ENCODE measurements at places on chromosomes 3 and 15.

GRCh38 chr15:32873284-32874114, 155.7 kb downstream of the GREM1 start:
- no peak for DNase-seq

DNA sequence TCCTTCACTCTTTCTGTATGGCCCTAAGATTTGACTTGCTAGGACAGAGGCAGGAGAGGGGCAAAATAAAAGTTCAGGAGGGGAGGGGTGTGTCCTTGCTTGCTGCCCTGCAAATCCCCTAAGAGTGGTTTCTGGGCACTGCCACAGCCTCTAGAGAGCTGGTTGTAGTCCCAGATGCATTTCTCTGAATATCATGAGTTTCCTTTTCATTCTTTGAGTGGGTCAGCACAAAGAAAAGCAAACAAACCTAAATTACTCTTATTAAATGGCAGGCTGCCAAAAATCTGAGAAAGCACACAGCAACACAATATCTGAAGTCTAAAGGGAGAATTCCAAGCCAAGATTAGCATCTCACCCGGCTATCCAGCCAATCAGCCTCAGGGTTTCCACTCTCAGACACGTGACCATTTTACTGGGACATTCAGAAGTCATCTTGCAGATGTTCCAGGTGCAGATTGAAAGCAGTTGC, 919.3 kb downstream of the TUSC7 start:
- DNase-seq: no peak

- DNase-seq: no peak
These were observed 21.7 kb upstream of the KPNA4 start for GRCh38 chr3:160587105-160587504.

DNA sequence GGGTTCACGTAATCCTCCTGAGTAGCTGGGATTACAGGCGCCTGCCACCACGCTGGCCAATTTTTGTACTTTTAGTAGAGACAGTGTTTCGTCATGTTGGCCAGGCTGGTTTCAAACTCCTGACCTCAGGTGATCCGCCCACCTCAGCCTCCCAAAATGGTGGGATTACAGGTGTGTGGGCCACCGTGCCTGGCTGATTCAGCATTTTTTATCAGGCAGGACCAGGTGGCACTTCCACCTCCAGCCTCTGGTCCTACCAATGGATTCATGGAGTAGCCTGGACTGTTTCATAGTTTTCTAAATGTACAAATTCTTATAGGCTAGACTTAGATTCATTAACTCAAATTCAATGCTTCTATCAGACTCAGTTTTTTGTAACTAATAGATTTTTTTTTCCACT, 9.4 kb downstream of the VHL start:
- no peak for DNase-seq

GRCh38 chr3:138227650-138228049, 40.5 kb downstream of the ARMC8 start:
- no peak for DNase-seq

GRCh38 chr3:38331257-38332022, 15.1 kb upstream of the XYLB start:
- no peak for DNase-seq

- DNase-seq: no peak
These were observed 703.2 kb downstream of the NLGN1 start for GRCh38 chr3:174100744-174101143.

GRCh38 chr3:123678108-123678511, 93.3 kb upstream of the HACD2 start:
- DNase-seq: no peak

DNA sequence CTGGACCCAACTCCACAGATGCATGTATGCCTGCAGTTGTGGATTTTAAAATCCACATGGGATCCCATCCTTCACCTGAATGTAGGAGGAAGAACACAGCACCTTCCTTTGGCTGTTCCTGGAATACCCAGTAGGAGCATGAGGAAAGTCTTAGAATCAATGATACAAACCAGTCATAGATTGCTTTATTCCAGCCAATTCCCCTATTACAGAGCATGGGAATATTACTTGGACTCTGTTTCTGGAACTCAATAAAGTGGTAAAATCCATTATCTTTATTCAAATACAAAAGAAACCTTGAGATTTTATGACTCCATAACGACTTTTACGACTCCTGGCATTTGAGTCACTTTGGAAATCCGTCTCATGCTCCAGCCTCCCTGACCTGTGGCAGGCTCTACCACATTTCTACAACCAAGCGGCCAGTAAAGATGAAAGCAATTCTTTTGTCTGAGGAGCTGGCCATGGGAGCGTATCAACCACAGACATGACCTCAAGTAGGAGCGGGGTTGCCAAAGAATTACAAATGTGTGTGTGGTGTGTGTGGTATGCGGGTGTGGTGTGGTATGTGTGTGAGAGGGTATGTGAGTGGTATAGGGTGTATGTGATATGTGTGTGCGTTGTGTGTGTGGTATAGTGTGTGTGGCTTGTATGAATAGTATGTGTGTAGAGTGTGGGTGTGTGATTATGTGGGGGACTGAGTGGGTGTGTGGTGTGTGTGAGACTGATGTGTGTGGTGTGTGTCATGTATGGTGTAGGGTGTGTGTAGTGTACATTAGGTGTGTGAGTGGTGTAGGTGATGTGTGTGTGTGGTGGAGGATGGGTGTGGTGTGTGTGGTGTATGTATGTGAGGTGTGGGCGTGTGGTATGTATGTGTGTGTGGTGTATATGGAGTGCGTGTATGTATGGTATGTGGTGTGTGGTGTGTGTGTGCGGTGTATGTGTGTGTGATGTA, 40.0 kb downstream of the ARRDC4 start:
- DNase-seq: no peak

DNA sequence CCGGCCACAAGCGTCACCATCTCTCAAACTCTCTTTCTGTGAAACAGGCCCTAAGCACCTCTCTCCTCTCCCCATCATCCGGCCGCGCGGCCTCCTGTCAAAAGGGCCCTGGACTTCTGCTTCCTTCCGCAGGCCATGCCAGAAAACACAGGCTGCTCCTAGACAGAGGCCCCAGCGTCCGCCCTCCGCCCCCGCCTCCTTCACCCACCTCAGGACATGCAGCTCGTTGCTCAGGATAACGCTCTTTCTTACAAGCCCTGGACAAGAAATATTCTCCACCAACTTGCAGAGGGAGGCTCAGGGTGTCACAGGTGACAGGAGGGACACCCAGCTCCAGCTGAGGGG, 212.0 kb downstream of the XXYLT1 start:
- DNase-seq: no peak

DNA sequence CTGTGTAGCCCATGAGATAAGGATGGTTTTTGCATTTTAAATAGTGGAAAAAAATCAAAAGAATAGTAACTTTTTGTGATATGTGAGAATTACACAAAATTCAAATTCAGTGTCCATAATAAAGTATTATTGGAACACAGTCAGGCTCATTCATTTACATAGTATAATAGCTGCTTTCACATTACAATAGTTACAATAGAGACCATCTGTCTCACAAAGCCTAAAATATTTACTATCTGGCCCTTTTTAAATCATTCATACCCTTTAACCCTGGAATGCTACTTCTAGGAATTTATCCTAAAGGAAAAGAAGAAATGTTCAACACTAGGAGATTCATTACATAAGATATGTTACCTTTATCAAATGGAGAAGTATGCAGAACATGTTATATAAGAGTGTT, 35.5 kb upstream of the TM4SF4 start:
- DNase-seq: no peak

- peak; percentile 63 for DNase-seq
These were observed 422.7 kb upstream of the TPRG1 start for GRCh38 chr3:188749010-188749617.

DNA sequence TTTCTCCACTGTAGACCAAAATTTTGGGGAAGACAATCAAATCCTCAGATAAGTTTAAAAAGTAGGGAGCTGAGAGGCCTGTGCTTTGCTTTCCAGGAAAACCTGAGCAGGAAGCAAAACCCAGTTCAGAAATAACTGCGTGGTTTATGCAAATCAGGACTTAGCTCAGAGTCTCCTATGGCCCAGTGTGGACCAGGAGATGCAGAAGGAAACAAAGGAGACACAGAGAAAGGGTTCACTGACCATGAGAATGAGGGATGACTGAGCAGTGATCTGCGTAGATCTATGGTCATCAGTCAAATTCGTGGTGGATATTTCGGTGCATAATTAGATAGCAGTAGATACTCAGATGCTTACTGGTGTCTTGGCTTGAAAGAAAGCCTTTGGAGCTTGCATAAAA, 196.6 kb downstream of the TPRG1 start:
- no peak for DNase-seq

DNA sequence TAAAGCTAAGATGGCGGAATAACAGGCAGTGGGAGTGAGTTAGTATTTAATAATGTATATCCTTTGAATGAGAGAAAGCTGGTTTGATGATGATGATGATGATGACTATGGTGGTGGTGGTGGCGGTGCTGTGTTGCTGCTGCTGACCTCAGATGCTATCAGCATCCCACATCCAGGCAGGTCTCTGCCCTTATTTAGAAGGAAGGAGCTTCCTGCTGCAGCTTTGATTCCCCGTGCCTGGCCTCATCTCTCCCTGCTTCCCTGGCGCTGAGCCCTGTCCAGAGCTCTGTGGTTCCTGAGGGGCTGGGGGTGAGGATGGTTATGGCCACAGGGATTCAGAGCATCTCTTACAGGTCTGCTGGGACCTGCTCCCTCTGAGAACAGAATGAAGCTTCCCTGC, 73.1 kb downstream of the RAB11A start:
- no peak for DNase-seq
